ENCODE measurements at places on chromosomes 2 and 18.

DNA sequence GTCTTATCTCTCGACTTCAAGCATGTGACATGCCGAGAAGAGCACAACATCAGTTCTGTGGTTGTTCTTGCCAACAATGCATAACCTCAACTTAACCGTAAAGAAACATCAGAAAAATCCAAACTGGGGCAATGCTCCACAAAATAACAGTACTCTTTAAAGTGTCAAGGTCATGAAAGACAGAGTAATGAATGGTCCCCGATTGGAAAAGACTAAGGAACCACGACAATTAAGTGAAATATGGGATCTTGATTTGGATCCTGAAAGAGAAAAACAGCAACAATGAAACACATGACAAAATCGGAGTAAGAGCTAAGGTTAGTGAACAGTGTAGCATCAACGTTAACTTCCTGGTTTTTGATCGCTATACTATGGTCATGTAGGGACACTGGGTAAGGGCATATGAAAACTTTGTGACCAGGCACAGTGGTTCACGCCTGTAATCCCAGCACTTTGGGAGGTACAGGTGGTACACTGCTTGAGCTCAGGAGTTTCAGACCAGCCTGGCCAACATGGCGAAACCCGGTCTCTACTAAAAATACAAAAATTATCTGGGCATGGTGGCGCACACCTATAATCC, 55.2 kb downstream of the UNC50 start:
- no peak for DNase-seq

DNA sequence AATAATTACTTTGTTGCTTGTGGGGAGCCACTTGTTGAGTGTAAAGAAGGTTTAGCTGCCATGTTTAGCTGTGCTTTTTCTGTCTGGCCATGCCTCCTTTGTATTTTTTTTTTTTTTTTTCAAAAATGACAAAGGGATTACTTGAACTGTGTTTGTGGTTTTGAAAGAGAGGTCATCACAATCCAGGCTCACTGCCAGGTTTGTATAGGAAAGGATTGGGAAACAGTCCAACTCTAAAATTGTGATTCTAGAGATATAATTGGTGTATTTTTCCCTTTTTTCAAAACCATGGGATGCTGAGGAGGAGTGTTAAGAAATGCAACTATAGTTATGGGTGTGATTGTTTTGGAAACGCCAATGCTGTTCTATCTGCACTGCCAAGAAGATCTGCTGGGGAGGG, 4.3 kb downstream of the ITPRIPL1 start:
- DNase-seq, result no peak

- no peak for DNase-seq
These were observed 698.3 kb upstream of the FANCL start for GRCh38 chr2:58939388-58939787.

- peak; percentile 17 for DNase-seq
These were observed 163.6 kb upstream of the TMEM200C start for GRCh38 chr18:6058941-6059340.

DNA sequence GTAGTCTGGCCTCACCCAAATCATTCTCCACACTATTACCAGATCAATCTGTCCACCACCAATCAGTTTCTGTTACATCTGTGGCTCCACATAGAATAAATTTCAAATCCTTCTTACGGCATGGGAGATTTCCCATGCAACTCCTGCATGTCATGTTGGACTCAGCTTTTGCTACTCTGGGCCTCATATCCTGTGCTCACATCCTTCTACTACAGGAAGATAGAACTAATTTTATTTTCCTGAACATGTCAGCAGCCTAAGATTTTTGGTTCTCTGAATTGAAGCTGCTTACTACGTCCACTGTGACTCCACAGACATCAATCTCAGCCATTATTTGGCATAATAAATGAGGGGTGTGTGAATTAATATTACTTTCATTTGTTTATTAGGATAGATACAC, 181.1 kb downstream of the CCDC85A start:
- DNase-seq, result no peak

- no peak for DNase-seq
These were observed 173.7 kb downstream of the RAB3GAP1 start for GRCh38 chr2:135225781-135226180.

GRCh38 chr2:8840475-8841091, 3.2 kb upstream of the KIDINS220 start:
- no peak for DNase-seq

DNA sequence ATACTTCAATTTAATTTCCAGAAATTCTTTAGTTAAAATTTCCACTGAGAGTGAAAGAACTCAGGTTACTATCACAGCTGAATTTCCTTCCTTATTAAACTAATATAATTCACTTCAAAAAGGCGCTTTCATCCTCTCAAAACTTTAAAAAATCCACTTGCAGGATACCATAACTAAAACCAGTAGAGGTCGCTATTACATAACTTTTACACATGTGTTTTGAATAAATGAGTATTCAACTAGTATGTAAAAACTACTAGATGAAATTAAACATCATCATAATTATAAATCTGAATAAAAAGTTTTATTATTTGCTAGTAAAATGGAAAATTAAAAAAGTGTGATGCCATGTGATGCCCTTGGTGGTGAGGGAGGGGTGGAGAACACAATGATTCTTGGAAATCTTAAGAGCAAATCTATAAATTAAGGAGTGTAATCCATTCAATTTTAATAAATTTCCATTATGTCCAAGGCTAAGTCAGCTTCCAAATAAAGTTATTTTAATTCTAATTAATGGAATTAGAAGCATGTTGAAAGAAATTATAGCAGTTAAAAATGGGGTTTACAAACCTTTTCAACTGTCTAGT, 61.4 kb downstream of the SOS1 start:
- peak; percentile 3 for DNase-seq

- no peak for DNase-seq
These were observed 371.6 kb downstream of the HRH4 start for GRCh38 chr18:24831871-24832665.

GRCh38 chr2:217746808-217747207, 256.0 kb downstream of the TNS1 start:
- no peak for DNase-seq

DNA sequence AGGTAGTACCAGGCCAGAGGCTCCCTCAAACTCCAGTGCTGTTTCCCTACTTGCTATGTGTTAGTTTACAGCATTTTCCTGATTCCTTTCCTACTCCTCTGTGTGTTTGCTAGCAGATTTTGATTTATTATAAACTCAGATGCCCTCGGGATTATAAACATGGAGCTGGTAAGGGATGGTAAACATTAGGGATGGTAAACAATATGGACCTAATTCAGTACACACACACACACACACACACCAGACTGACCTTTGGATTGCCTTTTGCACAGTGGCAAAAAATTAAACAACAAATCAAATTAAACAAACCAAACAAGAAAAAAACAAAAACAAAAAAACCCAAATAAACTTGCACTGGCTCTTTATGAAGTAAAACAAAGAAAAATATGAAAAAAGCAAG, 55.4 kb upstream of the ACVR1 start:
- no peak for DNase-seq

DNA sequence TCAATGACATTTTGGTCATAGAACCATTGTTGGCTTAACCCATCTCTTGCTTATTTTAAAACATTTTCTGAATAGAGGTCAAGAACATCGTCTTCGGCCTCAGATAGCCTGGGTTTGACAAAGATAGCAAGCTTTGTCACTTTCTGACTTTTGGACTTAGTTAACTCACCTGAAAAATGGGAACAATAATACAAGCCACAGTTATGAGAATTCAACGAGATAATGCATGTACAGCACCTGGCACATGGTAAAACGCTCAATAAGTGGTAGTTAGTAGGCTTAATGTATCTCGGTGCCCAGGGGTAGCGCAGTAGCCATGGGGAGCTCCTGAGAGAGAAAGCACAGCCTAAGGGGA, 446 bp upstream of the COPS7B start:
- no peak for DNase-seq

- no peak for DNase-seq
These were observed 104.3 kb downstream of the KYNU start for GRCh38 chr2:142981756-142982155.

GRCh38 chr18:44198612-44199284, 481.9 kb upstream of the SETBP1 start:
- peak; percentile 83 for DNase-seq

DNA sequence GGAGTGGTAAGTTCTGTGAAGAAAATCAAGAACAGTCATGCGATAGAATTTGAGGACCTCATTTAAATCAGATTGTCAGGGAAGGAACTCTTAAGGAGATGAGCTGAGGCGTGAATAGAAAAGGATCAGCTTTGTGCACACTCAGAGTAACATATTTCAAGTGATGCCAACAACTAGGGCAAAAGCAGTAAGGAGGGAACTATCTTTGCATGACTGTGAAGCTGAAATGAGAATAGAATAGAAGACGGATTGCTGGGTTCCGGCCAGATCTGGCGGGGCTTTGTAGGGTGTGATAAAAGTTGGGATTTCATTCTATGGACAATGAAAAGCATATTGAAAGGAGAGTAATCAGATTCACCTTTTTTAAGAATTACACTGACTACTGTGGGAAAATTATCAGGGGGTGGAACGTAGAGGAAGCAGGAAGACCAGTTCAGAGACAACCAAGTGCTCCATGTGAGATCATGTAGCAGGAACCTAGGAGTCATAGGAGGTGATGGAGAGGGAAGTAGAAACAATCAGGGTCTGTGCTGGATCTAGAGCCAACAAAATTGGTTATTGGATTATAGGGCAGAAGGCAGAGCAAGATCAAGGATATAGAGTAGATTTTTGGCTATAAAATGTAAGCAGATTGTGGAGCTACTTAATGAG, 884.3 kb downstream of the DCC start:
- no peak for DNase-seq

GRCh38 chr2:234329202-234329960, 167.5 kb downstream of the ARL4C start:
- no peak for DNase-seq

- DNase-seq, result no peak
These were observed 26.2 kb downstream of the CREG2 start for GRCh38 chr2:101361121-101361520.

DNA sequence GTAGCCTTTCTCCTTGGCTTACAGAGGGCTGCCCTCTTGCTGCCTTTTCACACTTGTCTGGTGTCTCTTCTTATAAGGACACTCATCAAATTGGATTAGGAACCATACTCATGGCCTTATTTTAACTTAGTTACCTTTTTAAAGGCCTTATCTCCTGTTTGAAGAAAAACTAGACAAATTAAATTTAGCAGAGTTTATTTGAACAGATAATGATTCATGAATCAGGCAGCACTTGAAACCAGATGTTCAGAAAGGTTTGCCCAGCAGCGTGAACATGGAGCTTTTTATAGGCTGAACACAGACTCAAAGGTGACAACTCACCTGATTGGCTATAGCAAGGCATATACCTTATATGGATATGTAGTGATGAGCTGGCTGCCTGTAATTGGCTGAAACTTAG, 238.0 kb downstream of the GULP1 start:
- DNase-seq, result no peak

GRCh38 chr2:100964681-100965169, 37.4 kb upstream of the RPL31 start:
- DNase-seq, result no peak

- DNase-seq, result no peak
These were observed 262.8 kb downstream of the ICOS start for GRCh38 chr2:204199357-204199756.

- DNase-seq, result no peak
These were observed 164.5 kb downstream of the PMAIP1 start for GRCh38 chr18:60064271-60064670.

DNA sequence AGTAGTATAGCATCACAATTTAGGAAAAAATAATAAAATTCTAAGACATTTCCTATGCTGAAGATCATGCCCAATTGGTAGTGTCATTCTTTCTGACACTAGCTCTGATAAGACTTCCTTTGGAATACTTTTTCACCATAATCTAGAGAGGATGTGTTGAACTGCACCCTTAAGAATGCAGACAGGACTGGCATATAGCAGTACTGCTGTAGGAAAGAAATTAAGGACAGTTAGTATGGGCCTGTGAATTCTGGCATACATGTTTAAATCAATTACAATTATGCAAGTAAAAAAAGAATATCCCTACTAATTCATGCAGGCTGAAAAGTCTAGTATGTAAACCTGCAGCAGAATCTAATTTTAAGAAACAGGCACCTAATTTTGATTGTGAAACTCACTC, 15.4 kb downstream of the SF3B1 start:
- DNase-seq, result no peak

DNA sequence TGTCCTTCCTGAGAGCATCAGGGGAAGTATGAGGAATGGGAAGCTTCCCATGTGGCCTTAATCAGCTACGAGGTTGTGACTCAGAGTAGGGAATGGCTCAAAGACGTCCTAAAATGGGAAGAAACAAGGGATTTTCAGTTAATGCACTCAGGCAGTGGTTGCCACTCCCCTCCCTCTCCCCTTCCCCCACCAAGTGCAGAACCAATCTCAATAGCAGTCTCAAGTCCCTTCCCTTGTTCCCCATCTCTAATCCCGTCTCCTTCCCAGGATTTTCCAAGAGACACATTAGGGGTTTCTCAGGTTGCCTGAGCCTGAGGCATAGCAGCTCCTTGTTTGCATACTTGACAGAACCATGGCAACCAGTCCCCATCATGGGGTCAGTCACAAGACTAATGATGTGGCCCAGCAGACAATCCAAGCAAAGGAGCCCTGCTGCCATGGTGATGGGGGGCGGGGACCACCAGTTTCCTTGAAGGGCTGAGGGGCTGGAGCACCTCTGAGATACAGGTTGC, 18.2 kb upstream of the RESP18 start:
- no peak for DNase-seq

DNA sequence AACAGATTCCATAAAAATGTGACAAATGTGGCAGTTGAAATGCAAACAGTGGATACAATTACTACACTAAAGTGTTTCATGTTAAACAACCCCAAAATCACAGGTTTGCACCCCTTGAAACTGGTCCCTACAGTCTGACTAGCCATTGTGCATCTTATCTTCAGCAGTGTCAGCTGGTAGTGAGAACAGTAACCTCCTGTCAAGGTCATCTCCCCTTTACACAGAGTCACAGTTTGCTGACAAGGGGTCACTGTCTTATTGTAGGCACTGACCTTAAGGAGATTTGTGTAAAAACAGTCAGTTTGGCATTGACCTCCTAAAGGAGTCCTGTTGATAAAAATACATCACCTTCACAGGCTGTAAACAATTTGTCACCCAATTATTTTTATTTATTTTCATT, 37.3 kb upstream of the TTC21B start:
- DNase-seq, result no peak

DNA sequence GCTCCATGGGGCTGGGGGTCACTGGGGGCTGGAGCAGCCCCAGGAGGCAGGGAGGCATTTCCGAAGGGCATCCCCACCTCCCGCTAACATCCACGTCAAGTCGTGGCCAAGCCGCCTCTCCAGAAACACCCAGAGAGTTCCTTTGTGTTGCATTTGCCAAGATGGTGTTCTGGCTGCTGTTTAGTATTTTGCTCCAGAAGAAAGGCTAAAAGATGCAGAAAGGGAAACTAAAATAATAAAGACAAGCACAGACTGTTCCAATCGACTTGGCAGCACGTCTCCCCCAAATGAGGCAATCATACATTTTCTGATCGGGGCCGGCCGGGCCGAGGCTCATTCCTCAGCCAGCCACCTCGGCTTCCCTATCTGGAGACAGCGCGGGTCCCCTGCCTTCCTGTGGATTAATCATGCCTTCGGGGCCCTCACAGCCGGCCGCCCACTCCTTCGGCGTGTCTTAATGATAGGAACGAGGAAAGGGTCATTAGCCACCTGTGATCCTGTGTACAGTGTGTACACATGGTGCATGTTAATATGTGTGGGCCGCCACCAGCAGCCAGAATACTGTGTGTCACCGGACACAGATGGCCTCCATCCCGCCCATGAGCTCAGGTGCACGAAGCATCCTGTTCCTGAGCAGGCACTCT, 169.2 kb downstream of the KLHL29 start:
- DNase-seq, result no peak

GRCh38 chr2:176328149-176328548, 58.9 kb downstream of the MTX2 start:
- DNase-seq, result no peak

- DNase-seq, result no peak
These were observed 68.5 kb upstream of the ST3GAL5 start for GRCh38 chr2:85957256-85957655.

Measured in NCI-H1092 (cell line).